ENCODE measurements at places on chromosomes 4 and X.

- DNase-seq, result peak; percentile 75
Observed at GRCh38 chr4:36348403-36348938, 67.1 kb downstream of the DTHD1 start.

- DNase-seq, result no peak
Observed at GRCh38 chr4:104411502-104411901, 83.2 kb downstream of the CXXC4 start.

DNA sequence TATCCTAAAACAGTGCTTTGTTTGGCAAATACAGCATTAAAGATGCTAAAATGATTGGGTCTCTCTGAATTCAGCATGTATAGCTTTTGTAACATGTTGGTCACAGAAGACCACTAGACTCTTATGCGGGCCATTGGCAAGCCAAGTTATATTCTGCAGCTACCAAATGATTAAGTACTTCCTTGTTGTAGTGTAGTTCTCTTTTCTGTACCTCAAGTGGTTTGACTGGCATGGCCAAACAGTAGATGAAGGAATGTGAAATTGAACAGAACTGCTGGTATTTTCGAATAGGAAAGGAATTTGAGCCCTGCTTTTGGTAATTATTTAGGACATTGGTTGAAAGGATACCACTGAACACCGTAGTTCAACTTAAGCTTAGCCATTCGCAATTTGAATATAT is 193.9 kb upstream of the GPC4 start:
- no peak for DNase-seq

- no peak for DNase-seq
Observed at GRCh38 chrX:40705658-40706312, 29.6 kb downstream of the MED14 start.

- DNase-seq, result no peak
Observed at GRCh38 chr4:165628572-165628971, 244.5 kb upstream of the TLL1 start.

DNA sequence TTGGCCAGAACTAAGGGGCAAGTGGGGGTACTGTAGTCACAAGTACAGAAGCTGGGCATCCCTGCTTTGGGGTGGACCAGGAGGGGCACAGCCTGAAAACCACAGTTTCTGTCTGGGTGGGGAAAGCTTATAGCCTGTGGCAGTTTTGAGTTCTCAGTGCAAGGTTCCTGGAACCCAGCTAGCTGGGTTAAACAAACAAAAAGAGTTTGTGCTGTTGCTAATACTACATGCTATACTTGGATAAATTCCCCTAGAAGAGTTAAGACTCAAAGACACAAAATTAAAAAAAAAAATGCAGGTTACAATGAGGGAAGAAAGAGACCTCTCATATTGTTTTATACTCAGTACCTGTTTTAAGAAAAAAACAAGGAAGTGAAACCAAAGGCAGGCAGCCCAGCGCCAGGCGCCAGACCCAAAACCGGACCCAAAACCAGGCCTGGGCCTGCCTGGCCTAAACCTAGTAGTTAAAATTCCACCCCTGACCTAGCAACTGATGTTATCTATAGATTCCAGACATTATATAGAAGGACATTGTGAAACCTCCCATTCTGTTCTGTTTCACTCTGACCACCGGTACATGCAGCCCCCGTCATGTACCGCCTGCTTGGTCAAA is 50.8 kb downstream of the SLC2A9 start:
- peak; percentile 81 for DNase-seq

DNA sequence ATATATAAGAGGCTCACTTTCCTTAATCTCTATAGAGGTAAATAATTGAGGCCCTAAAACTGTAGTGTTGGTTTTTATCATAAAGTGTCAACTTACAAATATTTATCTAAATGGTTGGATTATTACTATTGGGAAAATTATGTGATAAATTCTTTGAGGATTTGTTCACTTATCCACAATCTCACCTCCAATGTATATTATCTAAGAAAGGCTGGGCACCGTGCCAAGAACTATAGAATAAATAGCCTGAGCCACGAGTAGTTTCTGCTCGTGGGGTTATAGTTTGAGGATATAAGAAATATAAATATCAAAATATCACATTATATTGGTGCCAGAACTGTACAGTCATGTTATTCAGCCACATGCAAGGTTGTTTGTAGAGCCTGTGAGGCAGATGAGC is 177.9 kb downstream of the VEGFC start:
- no peak for DNase-seq

- DNase-seq, result no peak
Observed at GRCh38 chrX:136867518-136867917, 13.0 kb downstream of the RBMX start.

DNA sequence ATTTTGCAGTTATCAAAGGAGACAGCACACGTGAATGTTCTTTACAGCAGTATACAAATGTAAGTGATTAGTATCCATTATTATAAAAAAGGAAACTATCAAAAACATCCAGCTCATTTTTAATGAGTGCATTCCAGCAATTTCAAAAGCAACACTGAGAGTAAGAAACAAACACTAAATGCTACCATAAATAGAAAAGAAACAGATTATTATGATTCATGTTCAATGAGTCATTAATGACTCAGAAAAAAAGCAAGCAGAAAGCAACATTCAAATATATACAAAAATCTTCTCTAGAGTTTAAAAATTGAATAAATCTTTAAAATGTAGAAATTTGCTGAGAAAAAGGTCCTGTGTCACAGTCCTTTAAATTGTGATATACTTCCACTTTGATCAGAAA is 346.5 kb upstream of the FMR1 start:
- no peak for DNase-seq

DNA sequence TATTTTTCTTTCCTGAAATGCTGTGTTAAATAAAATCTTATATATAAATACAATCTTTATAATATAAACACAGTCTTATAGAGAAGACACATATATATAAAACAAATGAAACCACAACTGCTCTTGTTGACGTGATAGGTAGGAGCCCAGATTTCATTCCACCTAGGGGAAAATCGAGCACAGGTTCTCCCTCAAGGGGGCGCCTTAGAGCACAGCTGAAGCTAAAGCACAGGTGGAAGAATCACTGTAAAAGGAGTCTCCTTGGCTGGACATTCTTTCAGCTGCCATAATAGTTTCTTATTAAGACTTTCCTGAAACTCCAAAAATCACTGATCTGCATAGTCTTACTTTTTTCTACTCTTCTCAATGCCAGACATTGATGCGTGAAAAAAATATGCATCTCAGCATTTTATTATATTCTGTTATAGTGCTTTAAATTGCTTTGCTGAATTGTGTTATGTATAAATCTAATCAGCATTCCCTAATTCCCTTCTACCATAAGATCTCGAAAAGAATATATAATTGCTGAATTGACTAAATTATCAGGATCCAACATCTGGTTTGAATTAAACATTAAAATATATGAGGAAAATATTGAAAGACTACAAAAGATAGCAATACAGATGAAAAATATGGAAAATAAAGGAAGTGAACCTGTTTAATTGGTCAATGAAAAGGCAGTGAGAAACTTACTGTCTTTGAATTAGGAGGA is 25.5 kb upstream of the RXFP1 start:
- DNase-seq, result peak; percentile 34

GRCh38 chr4:108109111-108109510 is 59.6 kb downstream of the LEF1 start:
- no peak for DNase-seq

DNA sequence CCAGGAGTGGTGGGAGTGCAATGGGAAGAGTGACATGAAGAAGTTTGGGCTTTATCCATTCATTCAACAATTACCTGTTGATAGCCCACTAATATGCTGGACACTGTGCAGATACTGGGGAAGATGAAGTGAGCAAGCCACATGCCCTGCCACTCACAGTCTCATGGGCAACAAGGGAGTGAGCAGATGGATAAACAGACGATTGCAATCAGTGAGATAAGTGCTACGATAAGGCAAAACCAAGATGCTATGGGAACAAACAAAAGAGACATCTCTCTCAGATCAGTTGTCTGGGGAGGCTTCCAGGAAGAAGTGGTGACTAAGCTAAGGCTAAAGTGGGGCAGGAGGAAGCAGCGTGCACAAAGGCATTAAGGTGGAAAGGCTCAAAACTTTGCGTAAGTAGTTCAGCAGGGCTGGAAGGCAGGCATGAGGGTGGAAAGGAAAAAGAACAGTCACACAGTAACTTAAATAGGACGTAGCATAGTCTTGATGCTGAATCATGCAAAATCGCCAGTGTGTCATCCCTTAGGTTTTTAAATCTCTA is 31.7 kb downstream of the GAB3 start:
- no peak for DNase-seq

- no peak for DNase-seq
Observed at GRCh38 chr4:103773691-103774231, 54.0 kb upstream of the TACR3 start.

DNA sequence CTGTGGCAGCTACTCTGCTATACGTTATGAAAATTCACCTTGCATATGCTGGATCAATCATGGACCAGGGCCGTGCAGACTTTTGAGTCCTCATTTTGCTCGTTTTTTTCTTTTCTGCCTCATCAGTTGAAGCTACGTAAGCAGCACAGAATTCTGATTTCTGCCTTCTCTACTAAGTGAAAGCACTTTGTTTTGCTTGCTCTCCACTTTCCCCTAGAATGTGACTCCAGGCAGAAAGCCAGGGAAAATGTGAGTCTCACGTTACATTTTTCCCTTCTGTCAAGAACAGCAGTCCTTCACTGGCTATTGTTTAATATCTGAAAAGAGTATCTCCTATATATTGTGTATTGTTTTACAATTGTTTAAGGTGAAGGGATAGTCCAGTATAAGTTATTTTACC is 1840.1 kb downstream of the PCDH7 start:
- no peak for DNase-seq

- DNase-seq, result no peak
Observed at GRCh38 chr4:94757192-94758140, at the start of gene BMPR1B. TSS of gene BMPR1B (plus strand) at chr4:94757955. CDS start at chr4:95104425, 346,470 bp downstream.

DNA sequence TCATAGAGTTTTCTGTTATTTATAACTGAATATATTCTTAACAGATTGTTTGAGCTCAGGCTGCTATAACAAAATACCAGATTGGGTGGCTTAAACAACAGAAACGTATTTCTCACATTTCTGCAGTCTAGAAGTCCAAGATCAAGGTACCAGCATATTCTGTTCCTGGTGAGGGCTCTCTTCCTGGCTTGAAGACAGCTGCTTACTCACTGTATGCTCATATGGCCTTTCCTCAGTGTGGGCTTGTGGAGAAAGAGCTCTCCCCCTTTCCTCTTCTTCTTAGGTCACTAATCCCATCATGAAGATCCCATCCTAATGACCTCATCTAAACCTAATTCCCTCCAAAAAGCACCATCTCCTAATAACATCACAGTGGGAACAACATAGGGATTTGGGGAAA is 117.8 kb downstream of the RASGEF1B start:
- DNase-seq, result no peak

GRCh38 chr4:76585897-76586360 is 150.9 kb downstream of the SHROOM3 start:
- peak; percentile 84 for DNase-seq
